Right atrium auricular region (tissue), 2 donors: ENCODE measurements at places on chromosomes 3 and 15. TPM values are rescaled to one million over a fixed set of nuclear protein-coding genes. Genes with fewer than 3 reads are reported as not detected.

Gene SPATA12
- total RNA-seq, result not detected

Gene ANAPC13
- 110 TPM for total RNA-seq

Gene LRRC34
- 2.9 TPM for total RNA-seq

Gene LRRIQ4
- total RNA-seq, result 0.43 TPM

Gene SLC2A2
- total RNA-seq, result not detected

Gene IL17RD
- total RNA-seq, result 2.8 TPM

Gene ALDH1A2
- total RNA-seq, result 47.8 TPM

DNA sequence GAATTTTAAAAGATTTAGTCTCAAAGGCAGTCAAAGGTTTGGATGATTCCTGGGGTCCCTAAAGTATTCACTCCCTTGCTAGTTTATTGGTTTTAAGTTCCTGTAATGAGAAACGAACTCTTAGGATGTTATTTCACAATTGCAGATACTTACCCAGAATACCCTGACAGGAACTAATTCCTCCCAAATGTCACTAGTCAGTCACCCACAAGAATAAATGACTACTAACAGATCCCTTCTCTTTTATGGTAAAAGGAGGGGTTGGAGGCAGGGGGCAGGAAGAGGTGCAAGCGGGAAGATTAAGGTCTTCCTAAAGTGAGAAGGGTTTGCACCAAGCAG is 174.2 kb upstream of the SLC2A2 start:
- DNase-seq, result no peak

GRCh38 chr3:176785171-176785570 is 412.1 kb downstream of the TBL1XR1 start:
- DNase-seq, result no peak

GRCh38 chr3:65828706-65829105 is 210.0 kb downstream of the MAGI1 start:
- no peak for DNase-seq

DNA sequence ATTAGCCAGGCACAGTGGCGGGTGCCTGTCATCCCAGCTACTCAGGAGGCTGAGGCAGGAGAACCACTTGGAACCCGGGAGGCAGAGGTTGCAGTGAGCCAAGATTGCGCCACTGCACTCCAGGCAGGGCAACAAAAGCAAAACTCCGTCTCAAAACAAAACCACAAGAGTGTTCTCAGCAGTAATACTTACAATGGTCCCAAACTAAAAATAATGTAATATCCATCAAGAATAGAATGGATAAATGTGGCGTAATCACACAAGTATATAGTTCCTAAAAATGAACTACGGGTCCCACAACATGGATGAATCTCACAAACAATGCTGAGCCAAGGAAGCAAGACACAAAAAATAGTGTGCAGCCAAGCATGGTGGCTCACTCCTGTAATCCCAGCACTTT is 39.2 kb downstream of the STAG1 start:
- DNase-seq, result no peak

DNA sequence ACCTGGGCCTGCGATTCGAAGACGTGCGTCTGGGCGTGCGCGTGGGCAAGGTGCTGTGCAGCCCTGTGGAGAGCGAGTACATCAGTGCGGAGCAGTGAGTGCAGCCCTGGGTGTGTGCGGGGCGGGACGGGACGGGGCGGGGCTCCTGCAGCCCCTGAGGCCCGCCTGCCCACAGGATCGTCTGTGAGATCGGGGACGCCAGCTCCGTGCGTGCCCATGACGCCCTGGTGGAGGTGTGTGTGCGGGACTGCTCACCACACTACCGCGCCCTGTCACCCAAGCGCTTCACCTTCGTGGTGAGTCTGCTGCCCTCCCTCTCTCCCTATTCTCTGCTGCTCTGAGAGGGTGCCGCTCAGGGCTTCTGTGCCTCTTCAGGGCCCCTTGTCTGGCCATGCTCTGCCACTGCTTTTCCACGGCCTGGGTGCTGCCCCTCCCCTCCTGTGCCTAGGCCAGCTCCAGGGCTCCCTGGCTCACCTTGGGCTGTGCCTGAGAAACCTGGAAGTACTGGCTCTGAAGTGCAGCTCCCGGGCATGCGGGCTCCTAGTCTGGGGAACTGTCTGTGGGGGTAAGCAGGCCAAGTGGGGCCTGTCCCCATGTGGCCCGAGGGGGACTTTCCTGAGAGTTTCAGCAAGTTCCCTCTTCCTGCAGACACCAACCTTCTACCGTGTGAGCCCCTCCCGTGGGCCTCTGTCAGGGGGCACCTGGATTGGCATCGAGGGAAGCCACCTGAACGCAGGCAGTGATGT is 31.8 kb downstream of the PLXNA1 start:
- DNase-seq, result no peak

GRCh38 chr3:130789782-130790322 is 43.2 kb upstream of the PIK3R4 start:
- DNase-seq, result no peak

GRCh38 chr3:188331166-188331565 is 177.2 kb downstream of the LPP start:
- DNase-seq, result no peak

DNA sequence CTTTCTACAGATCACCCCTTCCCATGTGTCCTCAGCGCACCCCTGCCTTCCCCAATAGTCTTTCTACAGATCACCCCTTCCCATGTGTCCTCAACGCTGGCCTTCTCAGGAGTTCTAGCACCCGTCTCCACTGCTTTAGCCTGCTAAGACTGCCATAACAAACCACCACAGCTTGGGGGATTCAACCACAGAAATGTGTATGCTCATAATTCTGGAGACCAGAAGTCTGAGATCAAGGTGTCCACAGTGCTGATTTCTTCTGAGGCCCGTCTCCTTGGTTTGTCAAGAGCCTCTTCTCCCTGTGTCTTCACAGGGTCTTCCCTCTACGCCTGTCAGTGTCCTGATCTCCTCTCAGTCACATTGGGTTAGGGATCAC is 68.1 kb upstream of the CGNL1 start:
- DNase-seq, result peak; percentile 7

GRCh38 chr15:94446441-94446840 is 215.1 kb downstream of the MCTP2 start:
- no peak for DNase-seq

- no peak for DNase-seq
These were observed 296.8 kb downstream of the DOCK3 start for GRCh38 chr3:50971487-50971924.

DNA sequence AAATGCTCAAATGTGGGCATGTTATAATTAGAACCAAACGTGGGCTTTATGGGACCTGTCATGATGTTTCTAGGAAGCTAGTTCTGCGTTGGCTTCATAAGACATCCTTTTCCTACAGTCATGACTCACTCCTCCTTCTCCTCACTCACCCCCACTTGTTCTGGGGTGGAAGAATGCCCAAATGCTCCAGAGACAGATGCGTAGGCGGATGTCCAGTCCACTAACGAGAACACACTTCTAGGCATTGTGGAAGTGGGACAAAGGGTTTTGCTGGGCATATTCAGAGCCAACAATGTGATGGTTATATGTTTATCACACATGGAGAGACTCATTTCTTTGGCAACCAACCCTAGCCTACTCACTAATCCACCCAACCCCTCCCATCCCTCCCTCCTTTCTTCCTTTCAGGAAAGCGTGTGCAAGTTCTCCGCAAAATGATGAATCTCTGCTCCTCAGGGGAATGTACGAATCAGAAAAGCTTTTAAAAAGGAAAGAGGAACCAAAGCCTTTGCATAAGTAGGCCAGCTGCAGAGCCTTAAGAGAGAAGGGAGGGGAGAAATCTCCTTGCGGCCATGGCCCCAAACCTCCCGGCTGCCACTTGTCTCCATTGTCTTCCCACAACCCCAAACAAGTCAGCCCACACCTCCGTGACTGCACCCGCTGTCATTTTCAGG is 123.0 kb upstream of the SPRED1 start:
- DNase-seq, result peak; percentile 89

- DNase-seq, result no peak
These were observed 8.2 kb downstream of the PCSK6 start for GRCh38 chr15:101481381-101481705.

- no peak for DNase-seq
These were observed 79.2 kb upstream of the ABHD2 start for GRCh38 chr15:89009080-89009479.

DNA sequence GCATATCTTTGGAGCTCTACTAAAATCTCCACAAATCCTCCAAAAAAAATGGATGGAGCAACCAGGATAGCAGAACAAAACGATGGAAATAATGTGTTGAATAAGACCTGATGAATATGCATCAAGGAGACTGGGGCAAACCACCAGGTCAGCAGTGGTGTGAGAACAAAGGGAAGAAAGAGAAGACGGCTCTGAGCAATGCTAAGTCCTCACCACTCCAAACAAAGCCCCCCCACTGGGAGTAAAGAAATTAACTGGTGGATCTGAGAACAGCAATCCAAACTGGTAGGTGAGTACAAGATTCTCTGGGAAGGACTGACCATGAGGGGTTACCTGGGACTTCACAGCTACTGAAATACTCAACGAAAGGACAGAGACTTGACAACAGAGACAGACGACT is 977.3 kb downstream of the TBL1XR1 start:
- no peak for DNase-seq

DNA sequence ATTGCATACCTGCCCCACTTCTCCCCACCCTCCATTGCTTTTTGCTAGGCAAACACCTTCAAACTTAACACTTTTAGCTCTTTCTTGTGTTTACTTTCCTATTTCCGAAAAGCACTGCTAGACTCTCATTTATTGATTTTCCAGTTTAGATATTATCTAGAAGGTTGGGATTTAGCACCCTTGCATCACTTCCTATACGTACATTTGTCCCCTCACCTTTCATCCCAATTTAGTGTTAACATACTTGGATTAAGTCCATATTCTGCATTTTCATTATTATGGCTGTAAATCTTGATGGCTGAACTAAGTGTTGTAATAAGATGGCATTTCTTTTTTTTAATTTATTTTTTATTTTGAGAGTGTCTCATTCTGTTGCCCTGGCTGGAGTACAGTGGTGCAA is 39.5 kb downstream of the GOLGA6L10 start:
- no peak for DNase-seq
